Activated CD4-positive, alpha-beta T cell treated with anti-CD3 and anti-CD28 coated beads, Interleukin-10, Interleukin-2, amounts not matched to agents 100 ng/mL and 50 ng/mL, durations not matched to agents 16 hours and 8 hours (primary cell): ENCODE measurements at places on chromosomes 4 and X.

DNA sequence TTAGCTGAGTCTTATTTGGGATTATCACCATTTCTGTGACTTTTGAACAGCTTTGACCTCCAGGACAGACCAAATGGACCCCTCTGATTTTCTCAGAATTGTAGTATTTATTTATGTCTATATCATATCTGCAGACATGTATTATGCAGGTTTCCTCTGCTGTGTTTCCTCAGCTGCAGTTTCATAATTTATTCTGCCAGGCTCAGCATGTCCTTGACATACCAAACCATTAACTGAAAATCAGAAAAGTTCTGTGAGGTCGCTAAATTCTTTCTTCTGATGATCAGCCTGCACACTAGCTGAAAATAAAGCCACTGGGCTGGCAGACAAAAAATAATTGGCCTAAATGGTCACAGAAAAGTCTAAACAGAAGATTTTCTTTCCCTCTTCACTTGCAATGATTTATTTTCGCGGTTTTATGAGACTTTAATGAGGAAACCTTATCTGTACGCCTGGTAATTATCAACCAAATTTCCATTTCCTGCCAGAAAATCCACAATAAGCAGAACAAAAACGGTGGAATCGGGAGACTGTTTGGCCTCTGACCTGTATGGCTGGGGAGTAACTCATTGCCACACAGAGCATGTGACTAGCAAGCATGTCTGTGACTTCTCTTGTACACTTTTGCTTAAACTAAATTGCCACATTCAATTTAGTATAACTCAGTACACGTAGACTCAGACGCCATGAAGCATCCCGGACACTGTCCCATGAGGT is 150.9 kb downstream of the ENPP6 start:
- DNase-seq: no peak

DNA sequence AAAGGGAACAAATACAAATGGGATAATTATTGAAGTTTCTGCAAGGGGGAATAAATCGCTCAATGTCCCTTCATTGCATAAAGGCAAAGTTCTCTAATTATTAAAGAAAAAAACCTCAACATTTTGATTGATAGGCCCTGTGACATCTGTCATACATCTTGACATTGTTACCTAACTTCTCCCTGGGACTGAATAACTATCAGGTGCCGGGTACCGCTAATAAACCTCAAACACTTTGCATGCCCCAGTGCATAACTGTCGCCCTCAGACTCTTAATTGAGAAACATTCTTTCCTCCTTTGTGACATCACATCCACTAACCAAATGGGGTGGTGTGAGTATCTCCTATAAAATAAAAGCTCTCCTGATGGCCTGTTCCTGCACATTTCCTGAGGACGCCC is at the start of gene ADAM29:
Gene ADAM29 (plus strand): TSS at position 301 of the 400 bp plus-strand sequence. CDS start 57,168 bp downstream, outside the sequence.
- no peak for DNase-seq

DNA sequence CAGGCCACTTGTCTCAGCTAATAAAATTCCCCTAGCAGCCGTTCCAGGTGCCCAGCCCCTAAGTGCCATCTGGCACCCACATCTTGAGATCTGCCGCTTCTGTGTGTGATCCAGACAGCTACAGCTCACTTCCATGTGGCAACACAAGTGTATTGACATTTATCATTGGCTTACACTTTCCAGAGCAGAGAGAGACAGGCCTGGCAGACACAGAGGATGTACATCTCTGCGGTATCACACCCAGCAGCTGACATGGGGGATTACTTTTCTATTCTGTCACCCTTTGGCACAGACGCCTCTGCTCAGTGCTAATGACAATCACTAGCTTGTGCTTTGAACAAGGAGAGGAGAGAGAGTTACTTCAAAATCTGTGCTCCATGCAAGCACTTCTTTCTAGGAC is 195.9 kb downstream of the KDR start:
- no peak for DNase-seq

DNA sequence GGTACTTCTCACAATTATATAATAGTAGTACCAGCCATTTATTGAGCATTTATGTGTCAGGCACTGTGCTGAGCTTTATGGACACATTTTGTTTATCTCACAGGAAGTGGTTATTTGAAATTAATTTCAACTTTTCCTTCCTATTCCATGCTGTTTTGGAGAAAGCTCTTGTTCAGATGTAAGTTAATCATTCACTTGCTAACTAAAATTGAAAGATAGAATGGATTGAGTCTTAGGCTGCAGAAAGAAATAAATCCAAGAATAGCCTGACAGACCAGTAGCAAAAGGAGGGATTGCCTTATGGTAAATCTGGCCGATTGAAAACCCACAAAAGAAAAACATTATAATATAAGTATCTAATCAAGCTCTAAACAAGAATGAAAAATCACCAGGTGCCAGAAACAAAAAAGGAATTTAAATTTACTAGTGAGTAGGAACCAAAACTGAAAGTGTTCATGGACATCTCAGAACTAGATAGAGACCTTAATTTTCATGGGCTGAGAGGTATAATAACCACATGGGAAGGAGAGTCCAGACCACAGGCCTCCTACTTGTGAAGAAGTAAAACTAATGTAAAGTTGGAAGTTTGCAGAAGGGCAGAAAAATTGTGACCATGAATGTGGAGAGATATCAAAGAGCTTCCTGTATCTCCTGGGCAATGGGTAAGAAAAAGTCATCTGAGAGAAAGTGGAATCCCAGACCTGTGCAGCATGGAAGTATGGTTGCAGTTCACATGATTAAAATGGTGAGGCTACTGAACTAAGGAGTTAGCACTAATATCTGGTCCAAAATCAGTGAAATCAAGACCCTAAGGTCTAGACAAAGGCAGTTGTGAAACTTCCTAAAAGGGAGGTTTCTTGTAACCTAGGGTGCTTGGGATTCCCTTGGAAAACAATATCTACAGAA is 38.0 kb downstream of the RADX start:
- peak; percentile 9 for DNase-seq

DNA sequence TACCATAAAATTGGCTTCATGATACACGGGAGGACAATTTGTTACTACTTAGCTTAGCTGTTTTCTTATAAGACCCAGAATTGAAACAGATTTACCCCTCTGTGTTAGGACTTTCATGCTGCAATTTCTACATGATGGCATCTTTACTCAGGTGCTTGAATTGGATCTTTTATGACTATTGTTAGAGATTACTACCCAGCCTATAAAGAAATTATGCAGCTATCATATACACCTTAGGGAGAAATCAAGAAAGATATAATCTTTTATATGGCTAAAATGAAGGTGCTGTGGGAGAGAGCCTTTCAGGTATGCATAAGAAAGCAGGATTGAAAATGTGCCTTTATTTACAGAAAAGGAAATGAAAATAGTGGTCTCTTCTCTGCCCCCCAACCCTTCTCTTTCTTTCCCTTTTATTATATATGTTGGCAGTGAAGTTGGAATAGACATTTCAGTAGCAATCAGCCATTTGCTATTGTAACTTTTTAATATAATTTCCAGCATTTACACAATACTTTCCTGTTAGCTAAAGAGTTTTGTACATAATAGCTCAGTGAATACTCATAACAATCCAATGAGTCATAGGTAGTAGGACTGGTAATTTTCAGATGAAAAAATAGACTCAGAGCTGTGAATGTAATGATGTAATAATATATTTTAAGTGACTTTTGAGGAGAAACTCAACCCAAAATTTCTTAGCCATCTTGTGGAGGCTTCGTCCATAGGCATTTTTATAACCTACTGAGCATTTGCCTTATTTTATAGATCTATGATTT is 311.8 kb downstream of the ADGRL3 start:
- no peak for DNase-seq

DNA sequence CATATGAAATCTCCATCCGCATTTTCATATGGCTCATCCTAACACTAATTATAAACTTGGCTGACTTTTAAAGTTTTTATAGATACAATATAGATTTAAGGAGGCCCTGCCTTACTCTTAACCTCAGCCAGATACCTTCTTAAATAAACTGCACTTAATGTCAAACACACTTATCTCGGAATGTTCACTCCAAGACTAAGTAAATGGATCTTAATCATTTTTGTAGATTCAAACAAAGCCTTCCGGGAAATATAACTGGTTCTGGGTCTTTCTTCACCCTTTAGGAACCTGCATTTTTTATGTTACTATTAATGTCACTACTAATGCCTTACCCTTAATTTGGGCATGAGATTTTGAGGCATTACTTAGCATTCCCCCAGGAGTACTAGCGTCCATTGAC is 43.7 kb upstream of the NDP start:
- no peak for DNase-seq

GRCh38 chr4:173543266-173543665 is 13.2 kb upstream of the HAND2 start:
- DNase-seq: no peak

- DNase-seq: no peak
Observed at GRCh38 chr4:162456106-162456505, 292.3 kb upstream of the FSTL5 start.

- no peak for DNase-seq
Observed at GRCh38 chr4:16573739-16574138, 324.7 kb downstream of the LDB2 start.

DNA sequence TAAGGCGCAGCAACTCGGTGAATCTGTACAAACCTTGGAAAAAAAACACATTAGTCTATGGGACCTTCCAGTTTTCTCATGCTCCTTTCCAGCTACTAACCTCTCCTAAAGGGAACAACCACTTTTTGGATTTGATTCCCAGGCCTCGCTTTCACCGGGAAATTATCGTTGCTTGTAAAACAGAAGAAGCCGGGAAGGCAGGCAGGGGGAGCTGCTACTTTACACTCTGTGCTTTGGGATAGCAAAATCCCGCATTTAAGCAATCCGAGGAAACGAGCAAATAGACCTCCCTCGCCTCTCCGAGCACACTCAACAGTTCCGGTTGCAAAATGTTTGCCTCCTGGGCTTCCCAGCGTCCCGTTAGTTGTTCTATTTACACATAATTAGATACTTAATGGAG is 1.2 kb downstream of the CD38 start:
- DNase-seq: no peak

GRCh38 chr4:84952004-84952403 is 14.5 kb downstream of the WDFY3 start:
- DNase-seq: no peak

DNA sequence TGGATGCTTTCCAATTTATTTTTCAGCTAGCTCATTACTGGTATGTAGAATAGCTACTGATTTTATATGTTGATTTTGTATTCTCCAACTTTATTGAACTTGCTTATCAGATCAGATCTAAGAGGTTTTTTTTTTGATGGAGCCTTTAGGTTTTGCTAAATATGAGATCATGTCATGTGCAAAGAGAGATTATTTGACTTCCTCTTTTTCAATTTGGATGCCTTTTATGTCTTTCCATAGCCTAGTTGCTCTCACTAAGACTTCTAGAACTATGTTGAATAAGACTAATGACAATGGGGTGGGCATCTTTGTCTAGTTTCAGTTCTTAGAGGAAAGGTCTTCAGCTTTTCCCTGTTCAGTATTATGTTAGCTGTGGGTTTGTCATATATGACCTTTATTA is 11.7 kb downstream of the MAGEE1 start:
- DNase-seq: no peak

DNA sequence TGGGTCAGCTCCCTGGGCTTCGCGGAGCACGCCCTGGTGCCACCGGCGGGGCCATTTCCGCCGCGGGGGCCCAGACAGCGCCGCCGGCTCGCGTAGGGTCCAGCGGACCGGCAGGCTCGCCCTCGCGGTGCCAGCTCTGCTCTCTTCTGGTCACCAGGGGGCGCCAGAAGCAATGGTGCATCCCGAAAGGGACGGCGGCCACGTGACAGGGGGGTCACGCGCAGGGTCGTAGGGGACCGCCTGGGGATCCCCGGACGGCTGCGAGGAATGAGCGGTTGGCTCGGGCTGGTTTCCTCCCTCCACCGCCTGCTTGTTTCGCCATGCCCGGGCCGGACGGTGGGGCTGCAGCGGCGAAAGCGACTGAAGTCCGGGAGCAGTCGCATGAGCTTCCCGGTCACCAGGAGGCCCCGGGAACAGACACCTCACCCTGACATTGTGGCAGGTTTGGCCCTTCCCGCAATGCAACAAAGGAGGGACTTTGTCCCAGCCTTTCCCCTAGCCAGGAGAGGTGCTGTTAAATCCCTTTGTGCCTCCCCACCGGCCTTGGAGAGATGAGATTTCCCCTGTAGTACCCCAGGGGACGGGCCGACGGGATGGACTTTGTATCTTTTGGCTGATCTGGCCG is 15.8 kb downstream of the ZCCHC12 start:
- DNase-seq: peak; percentile 65

GRCh38 chr4:10521424-10521823 is 64.2 kb upstream of the ZNF518B start:
- no peak for DNase-seq

DNA sequence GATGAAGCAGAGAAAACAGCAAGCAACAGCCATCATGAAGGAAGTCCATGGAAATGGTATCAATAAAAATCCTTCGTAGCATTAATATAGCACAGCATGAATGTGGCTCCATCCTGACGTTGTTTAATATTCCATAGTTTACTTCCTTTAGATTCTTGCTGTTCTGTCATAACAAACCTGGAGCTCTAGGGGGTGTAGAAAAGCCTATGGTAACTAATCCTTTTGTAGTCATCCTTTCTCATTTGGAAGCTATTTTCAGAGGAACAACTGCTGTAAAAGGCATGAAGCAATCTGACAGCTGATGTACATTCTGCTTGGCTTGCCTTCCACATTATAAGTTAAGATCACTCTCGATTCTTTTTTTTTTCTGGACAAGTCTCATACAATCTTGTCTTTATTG is 914 bp downstream of the MYOZ2 start:
- no peak for DNase-seq

- no peak for DNase-seq
Observed at GRCh38 chrX:32774966-32775365, 436.4 kb downstream of the DMD start.

GRCh38 chr4:57410331-57411052 is 300.3 kb upstream of the IGFBP7 start:
- DNase-seq: no peak

GRCh38 chrX:68651110-68651509 is 3.6 kb downstream of the STARD8 start:
- DNase-seq: no peak
